ENCODE measurements at places on chromosomes 1 and 21. TPM values are rescaled to one million over a fixed set of nuclear protein-coding genes. Genes with fewer than 3 reads are reported as not detected.

Gene PLA2G4A
- not detected for total RNA-seq

Gene PMF1
- 69.3 TPM for total RNA-seq

Gene TDRD10
- not detected for total RNA-seq

Gene TFF2
- total RNA-seq, result not detected

GRCh38 chr1:245855846-245856730 lies 651.0 kb downstream of the SMYD3 start:
- no peak for DNase-seq
- no peaks in the 10 kb centered on the region for H3K4me1 ChIP-seq
- H3K27ac ChIP-seq, result no peak overlapping the region
- no peak overlapping the region for H3K4me3 ChIP-seq

DNA sequence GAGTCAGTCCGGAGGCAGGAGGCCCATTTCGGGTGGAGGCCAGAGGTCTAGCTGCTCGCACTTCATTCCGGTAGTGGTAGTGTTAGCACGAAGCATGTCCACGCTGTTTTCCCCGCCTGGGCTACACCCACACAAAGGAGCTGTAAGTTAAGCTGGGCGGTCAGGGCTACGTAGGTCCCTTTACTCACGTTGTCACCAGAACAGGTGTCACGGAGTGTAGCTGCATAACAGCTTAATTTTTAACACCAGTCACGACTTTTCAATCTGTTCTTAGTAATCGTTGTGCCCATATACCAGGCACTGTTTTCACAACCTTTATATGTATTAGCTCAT lies 15.6 kb downstream of the HLX start:
- no peak overlapping the region for H3K27ac ChIP-seq
- H3K27me3 ChIP-seq, result peaks cover 29% of the 10 kb centered on the region
- no peak overlapping the region for H3K4me3 ChIP-seq

- no peak overlapping the region for H3K4me3 ChIP-seq
- H3K36me3 ChIP-seq, result no peaks in the 10 kb centered on the region
- no peak for DNase-seq
- H3K27me3 ChIP-seq, result peaks cover 27% of the 10 kb centered on the region
Measured at GRCh38 chr1:201949491-201949890, 3.1 kb upstream of the LMOD1 start.

GRCh38 chr1:12069623-12070244 lies 6.6 kb downstream of the TNFRSF8 start:
- no peak for DNase-seq
- no peaks in the 10 kb centered on the region for H3K36me3 ChIP-seq
- H3K4me3 ChIP-seq, result no peak overlapping the region
- H3K4me1 ChIP-seq, result peaks cover 48% of the 10 kb centered on the region
- peak overlapping the region; percentile 47 for H3K27ac ChIP-seq

GRCh38 chr21:38712071-38712470 lies 93.7 kb upstream of the ETS2 start:
- H3K27me3 ChIP-seq, result no peaks in the 10 kb centered on the region
- H3K36me3 ChIP-seq, result no peaks in the 10 kb centered on the region
- DNase-seq, result no peak

DNA sequence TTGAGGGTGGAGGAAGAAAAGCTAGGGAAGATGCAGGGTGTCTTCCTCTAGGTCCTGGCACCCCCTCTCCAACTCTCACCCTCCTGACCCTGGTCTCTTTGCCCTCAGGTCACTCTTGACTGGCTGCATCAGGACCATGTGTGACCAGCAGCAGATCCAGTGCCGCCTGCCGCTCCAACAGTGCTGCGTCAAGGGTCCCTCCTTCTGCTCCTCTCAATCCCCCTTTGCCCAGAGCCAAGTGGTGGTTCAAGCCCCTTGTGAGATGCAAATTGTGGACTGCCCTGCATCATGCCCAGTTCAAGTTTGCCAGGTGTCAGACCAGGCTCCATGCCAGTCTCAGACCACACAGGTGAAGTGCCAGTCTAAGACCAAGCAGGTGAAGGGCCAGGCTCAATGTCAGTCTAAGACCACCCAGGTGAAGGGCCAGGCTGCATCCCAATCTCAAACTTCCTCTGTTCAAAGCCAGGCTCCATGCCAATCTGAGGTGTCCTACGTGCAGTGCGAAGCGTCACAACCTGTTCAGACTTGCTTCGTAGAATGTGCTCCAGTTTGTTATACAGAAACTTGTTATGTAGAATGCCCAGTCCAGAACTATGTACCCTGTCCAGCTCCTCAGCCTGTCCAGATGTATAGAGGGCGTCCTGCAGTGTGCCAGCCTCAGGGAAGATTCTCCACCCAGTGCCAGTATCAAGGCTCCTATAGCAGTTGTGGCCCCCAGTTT lies 1.8 kb downstream of the KPRP start:
- no peak overlapping the region for H3K27ac ChIP-seq
- no peak overlapping the region for H3K4me3 ChIP-seq
- no peaks in the 10 kb centered on the region for H3K4me1 ChIP-seq
- H3K27me3 ChIP-seq, result no peaks in the 10 kb centered on the region
- H3K36me3 ChIP-seq, result no peaks in the 10 kb centered on the region

DNA sequence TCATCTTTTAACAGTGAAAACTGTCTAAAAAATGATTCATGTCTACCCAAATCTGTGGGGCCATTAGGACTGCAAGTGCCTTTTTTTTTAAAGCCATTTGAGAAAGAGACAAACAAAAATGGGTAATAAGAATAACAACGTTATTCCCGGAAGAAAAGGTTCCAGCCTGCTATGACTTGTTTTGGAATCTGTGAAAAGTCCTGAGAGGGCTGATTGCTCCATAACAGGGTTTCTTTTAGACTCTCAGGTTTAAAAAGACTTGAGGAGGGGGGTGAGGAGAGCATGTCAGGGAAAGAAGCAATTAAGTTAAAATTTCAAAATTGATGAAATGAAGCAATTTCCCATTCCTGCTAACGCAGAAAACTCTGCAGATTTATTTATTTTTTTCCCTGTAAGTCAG lies 56.4 kb downstream of the CACHD1 start:
- H3K27ac ChIP-seq, result no peak overlapping the region
- H3K36me3 ChIP-seq, result no peaks in the 10 kb centered on the region
- H3K4me1 ChIP-seq, result no peaks in the 10 kb centered on the region
- no peaks in the 10 kb centered on the region for H3K27me3 ChIP-seq

- H3K27ac ChIP-seq, result no peak overlapping the region
- H3K36me3 ChIP-seq, result no peaks in the 10 kb centered on the region
- no peaks in the 10 kb centered on the region for H3K27me3 ChIP-seq
- no peak for DNase-seq
Measured at GRCh38 chr1:176416777-176417176, 46.2 kb upstream of the PAPPA2 start.

GRCh38 chr1:38221006-38221649 lies 174.5 kb upstream of the POU3F1 start:
- no peak overlapping the region for H3K4me3 ChIP-seq
- H3K27me3 ChIP-seq, result no peaks in the 10 kb centered on the region
- H3K36me3 ChIP-seq, result no peaks in the 10 kb centered on the region

- no peaks in the 10 kb centered on the region for H3K36me3 ChIP-seq
- DNase-seq, result no peak
- H3K27me3 ChIP-seq, result no peaks in the 10 kb centered on the region
- no peak overlapping the region for H3K27ac ChIP-seq
- no peaks in the 10 kb centered on the region for H3K4me1 ChIP-seq
- no peak overlapping the region for H3K4me3 ChIP-seq
Measured at GRCh38 chr1:56123421-56123820, 455.9 kb downstream of the PLPP3 start.

GRCh38 chr1:183674339-183674738 lies 21.2 kb upstream of the APOBEC4 start:
- H3K4me1 ChIP-seq, result no peaks in the 10 kb centered on the region
- H3K27ac ChIP-seq, result no peak overlapping the region
- DNase-seq, result no peak
- H3K4me3 ChIP-seq, result no peak overlapping the region
- no peaks in the 10 kb centered on the region for H3K27me3 ChIP-seq

GRCh38 chr1:195763907-195764374 lies 844.3 kb downstream of the KCNT2 start:
- no peaks in the 10 kb centered on the region for H3K36me3 ChIP-seq
- H3K4me3 ChIP-seq, result no peak overlapping the region
- no peak for DNase-seq
- no peaks in the 10 kb centered on the region for H3K4me1 ChIP-seq
- no peaks in the 10 kb centered on the region for H3K27me3 ChIP-seq
- H3K27ac ChIP-seq, result no peak overlapping the region

DNA sequence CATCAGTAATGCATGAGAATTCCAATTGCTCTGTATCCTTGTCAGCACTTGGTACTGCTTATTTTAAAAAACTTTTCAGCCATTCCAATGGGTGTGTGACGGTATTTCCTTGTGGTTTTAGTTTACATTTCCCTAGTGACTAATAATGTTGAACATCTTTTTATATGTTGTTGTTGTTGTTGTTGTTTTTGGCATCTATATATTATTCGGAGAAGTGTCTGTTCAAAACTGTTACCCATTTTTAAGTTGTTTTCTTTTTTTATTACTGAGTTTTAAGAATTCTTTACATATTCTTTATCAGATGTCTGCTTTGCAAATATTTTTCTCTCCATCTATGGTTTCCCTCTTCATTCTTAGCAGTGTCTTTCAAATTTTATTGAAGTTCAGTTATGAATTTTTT lies 231.1 kb upstream of the POU3F1 start:
- H3K27me3 ChIP-seq, result peaks cover 7% of the 10 kb centered on the region
- no peaks in the 10 kb centered on the region for H3K36me3 ChIP-seq
- no peak overlapping the region for H3K27ac ChIP-seq
- no peak overlapping the region for H3K4me3 ChIP-seq

DNA sequence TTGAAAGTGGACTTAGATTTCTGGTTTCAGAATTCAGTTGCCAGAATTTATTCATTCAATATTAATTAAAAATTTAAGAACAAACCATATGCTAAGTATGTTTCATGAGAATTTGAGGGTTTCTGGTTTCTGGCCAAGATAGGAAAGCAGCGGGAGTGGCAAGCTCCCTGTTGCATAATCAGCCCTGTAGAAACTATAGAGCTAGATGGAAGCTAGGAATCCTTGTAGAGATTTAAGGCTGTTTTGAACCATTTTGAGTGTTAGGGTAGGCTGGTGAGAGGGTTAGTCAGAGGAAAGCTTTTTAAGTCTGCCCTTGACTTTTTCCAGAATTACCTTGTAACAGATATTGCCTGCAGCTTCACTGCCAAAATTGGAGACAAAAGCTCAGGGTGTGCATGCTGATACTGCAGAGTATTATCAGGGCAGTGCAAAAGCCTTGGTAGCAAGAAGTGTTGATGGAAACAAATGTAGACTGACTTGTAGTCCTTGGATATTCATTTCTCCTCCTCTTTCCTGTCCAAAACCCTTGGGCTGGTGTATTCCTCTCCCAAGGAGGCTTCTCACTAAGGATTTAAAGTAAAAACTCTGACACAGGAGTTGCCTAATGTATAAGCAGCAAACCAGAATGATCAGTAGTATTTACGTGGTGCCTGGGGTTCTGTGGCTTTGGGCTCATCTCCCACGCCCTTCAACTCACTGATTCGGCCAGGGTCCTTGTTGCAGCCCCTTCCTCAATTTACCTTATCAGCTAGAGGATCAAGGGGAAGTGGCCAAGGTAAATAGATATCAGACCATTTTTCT lies 12.6 kb upstream of the GIPC2 start:
- H3K4me3 ChIP-seq, result no peak overlapping the region
- DNase-seq, result no peak
- H3K4me1 ChIP-seq, result no peaks in the 10 kb centered on the region
- H3K27ac ChIP-seq, result no peak overlapping the region
- H3K27me3 ChIP-seq, result peaks cover 8% of the 10 kb centered on the region
- H3K36me3 ChIP-seq, result no peaks in the 10 kb centered on the region
